A549 treated with CORT108297 at 1 μM for 4 hours (cell line): ENCODE measurements at places on chromosomes 1 and 21. TPM values are rescaled to one million over a fixed set of nuclear protein-coding genes. Genes with fewer than 3 reads are reported as not detected.

Gene OR2AK2
- not detected in 5 replicates for total RNA-seq

Gene SPRR2F
- not detected in 5 replicates for total RNA-seq

Gene AQP10
- not detected in 5 replicates for total RNA-seq

Gene KIF14
- 7.8 to 12.7 TPM (median 10.9 TPM) in 5 replicates for total RNA-seq

Gene NES
- 1.2 to 1.5 TPM (median 1.3 TPM) in 5 replicates for total RNA-seq

Gene GART
- total RNA-seq, result 61.1 to 69.9 TPM (median 64.2 TPM) in 5 replicates

Gene TIPRL
- 28.7 to 37.6 TPM (median 33.6 TPM) in 5 replicates for total RNA-seq

Gene FAM20B
- 16.9 to 21.4 TPM (median 18.9 TPM) in 5 replicates for total RNA-seq

Gene CNKSR1
- total RNA-seq, result 0.18 to 0.37 TPM (median 0.33 TPM) in 5 replicates

Gene OR2L8
- not detected in 5 replicates for total RNA-seq

Gene TSSK3
- 0.07 to 0.11 TPM in 2 of 5 replicates, not detected in the others for total RNA-seq

Gene LCE3E
- 0.16 to 0.17 TPM in 2 of 5 replicates, not detected in the others for total RNA-seq

Gene ZNF695
- 2.1 to 2.9 TPM (median 2.5 TPM) in 5 replicates for total RNA-seq

Gene GNAT2
- 0.09 TPM in 1 of 5 replicates, not detected in the others for total RNA-seq

Gene HMGCS2
- not detected in 5 replicates for total RNA-seq

Gene FMO2
- not detected in 5 replicates for total RNA-seq

Gene REN
- total RNA-seq, result not detected in 5 replicates

Gene TTC39A
- total RNA-seq, result 0.96 to 2.2 TPM (median 1.1 TPM) in 5 replicates

Gene NME7
- 18.1 to 37.1 TPM (median 22.3 TPM) in 5 replicates for total RNA-seq

Gene RGS7
- total RNA-seq, result 0.04 to 0.13 TPM (median 0.07 TPM) in 4 of 5 replicates, not detected in the other

Gene CFAP107
- not detected in 5 replicates for total RNA-seq

Gene SLC39A1
- 151 to 169 TPM (median 166 TPM) in 5 replicates for total RNA-seq

Gene CFHR1
- 0.20 to 0.27 TPM in 2 of 5 replicates, not detected in the others for total RNA-seq

Gene TLCD4
- total RNA-seq, result 7.2 to 13.5 TPM (median 10.6 TPM) in 5 replicates

Gene AMY2A
- not detected in 5 replicates for total RNA-seq

Gene G0S2
- total RNA-seq, result 2.7 to 3.3 TPM (median 3.0 TPM) in 5 replicates

Gene FCRLB
- total RNA-seq, result 1.3 to 2.1 TPM (median 1.7 TPM) in 5 replicates

Gene ADORA1
- total RNA-seq, result 0.85 to 1.3 TPM (median 1.1 TPM) in 5 replicates

Gene SPRR4
- not detected in 5 replicates for total RNA-seq

Gene CDCA8
- 45.8 to 49.2 TPM (median 46.8 TPM) in 5 replicates for total RNA-seq

Gene ABL2
- total RNA-seq, result 14.9 to 20.8 TPM (median 17.0 TPM) in 5 replicates

Gene KCNJ6
- 2.0 to 3.3 TPM (median 3.1 TPM) in 5 replicates for total RNA-seq

Gene TMEM269
- total RNA-seq, result 0.06 to 0.16 TPM (median 0.08 TPM) in 5 replicates

Gene TBX19
- 0.60 to 0.98 TPM (median 0.78 TPM) in 5 replicates for total RNA-seq

Gene BSND
- total RNA-seq, result 0.02 TPM in 1 of 5 replicates, not detected in the others

Gene OR2G6
- total RNA-seq, result not detected in 5 replicates

Gene USP48
- 15.4 to 20.3 TPM (median 18.1 TPM) in 5 replicates for total RNA-seq

Gene SMPDL3B
- total RNA-seq, result 0.88 to 1.4 TPM (median 1.1 TPM) in 5 replicates

Gene DIRAS3
- 1.1 to 1.6 TPM (median 1.4 TPM) in 5 replicates for total RNA-seq

Gene VWA5B1
- not detected in 5 replicates for total RNA-seq

Gene SRM
- total RNA-seq, result 143 to 241 TPM (median 214 TPM) in 5 replicates

Gene DUSP10
- total RNA-seq, result 2.6 to 3.7 TPM (median 3.3 TPM) in 5 replicates

Gene OR2L3
- not detected in 5 replicates for total RNA-seq

Gene PHF13
- total RNA-seq, result 8.0 to 10.4 TPM (median 9.8 TPM) in 5 replicates

Gene SHE
- 0.05 to 0.19 TPM (median 0.06 TPM) in 5 replicates for total RNA-seq

Gene CRYAA
- total RNA-seq, result 0.18 TPM in 1 of 5 replicates, not detected in the others

Gene TMEM200B
- 0.05 to 0.16 TPM (median 0.12 TPM) in 5 replicates for total RNA-seq

Gene MPZL1
- total RNA-seq, result 101 to 128 TPM (median 111 TPM) in 5 replicates

Gene PGBD5
- 0.65 to 0.85 TPM (median 0.70 TPM) in 5 replicates for total RNA-seq
